Activated naive CD8-positive, alpha-beta T cell treated with anti-CD3 and anti-CD28 coated beads, Interleukin-2, amount 10 ng/mL, durations not matched to agents 7 days and 5 days (primary cell): ENCODE measurements at places on chromosomes 3 and 15.
A peak's percentile ranks its signal among the peaks of the same experiment; 100 is the strongest.

- DNase-seq = no peak
Measured at GRCh38 chr3:53675022-53675697, 171.1 kb downstream of the CHDH start.

DNA sequence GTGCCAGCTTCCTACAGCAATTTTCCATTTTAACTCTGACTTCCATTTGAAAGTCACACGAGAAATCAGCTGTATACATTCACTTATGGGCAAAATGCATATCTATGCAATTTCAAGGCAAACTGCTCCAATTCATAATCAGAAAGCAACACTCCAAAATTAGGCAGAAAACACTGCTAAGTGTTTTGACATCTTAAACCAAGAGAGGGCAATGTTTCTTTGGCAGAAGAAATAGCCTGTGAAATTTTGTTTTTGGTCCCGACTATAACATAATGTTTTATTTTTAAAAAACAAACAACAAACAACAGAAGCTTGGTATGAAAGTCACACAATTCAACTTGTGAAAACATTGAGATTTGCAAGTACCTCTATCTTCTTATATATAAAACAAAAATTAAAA, 42.6 kb downstream of the GOLIM4 start:
- DNase-seq = no peak

- DNase-seq = no peak
Measured at GRCh38 chr15:70526221-70526973, 237.0 kb downstream of the UACA start.

- DNase-seq = peak; percentile 25
Measured at GRCh38 chr3:46901061-46901460, 23.5 kb downstream of the PTH1R start.

- DNase-seq = no peak
Measured at GRCh38 chr3:39752751-39753150, 56.7 kb upstream of the MYRIP start.
